Mesothelial cell of epicardium (in vitro differentiated cells): ENCODE measurements at places on chromosomes 7 and 10.

- DNase-seq, result no peak
Measured at GRCh38 chr10:28627102-28627501, 50.2 kb upstream of the BAMBI start.

GRCh38 chr10:3239066-3239919 is 66.7 kb upstream of the PITRM1 start:
- peak; percentile 56 for DNase-seq

GRCh38 chr10:46301056-46301645 is 14.4 kb downstream of the ANTXRL start:
- DNase-seq, result no peak

DNA sequence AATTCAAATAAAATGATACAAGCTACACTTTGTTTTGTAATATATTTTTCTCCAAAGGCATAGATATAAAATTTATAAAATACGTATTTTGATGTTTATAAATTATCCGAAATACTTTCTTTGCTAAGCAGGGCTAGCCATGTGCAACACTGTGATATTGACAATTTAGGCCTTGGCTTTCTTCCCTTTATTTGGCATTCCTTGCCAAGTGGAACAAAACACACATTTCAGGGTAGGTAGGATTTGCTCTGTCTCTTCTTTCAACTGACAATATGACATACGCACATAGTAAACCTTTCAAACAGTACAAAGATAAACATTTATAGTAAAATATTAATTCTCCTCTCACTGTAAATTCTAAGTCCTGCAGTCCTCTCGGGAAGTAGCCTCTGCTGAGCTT is 103.3 kb upstream of the POT1 start:
- no peak for DNase-seq

GRCh38 chr10:116669832-116670644 is 49.3 kb downstream of the PNLIPRP2 start:
- peak; percentile 58 for DNase-seq

- DNase-seq, result no peak
Measured at GRCh38 chr10:116521424-116522290, 24.1 kb upstream of the PNLIP start.

DNA sequence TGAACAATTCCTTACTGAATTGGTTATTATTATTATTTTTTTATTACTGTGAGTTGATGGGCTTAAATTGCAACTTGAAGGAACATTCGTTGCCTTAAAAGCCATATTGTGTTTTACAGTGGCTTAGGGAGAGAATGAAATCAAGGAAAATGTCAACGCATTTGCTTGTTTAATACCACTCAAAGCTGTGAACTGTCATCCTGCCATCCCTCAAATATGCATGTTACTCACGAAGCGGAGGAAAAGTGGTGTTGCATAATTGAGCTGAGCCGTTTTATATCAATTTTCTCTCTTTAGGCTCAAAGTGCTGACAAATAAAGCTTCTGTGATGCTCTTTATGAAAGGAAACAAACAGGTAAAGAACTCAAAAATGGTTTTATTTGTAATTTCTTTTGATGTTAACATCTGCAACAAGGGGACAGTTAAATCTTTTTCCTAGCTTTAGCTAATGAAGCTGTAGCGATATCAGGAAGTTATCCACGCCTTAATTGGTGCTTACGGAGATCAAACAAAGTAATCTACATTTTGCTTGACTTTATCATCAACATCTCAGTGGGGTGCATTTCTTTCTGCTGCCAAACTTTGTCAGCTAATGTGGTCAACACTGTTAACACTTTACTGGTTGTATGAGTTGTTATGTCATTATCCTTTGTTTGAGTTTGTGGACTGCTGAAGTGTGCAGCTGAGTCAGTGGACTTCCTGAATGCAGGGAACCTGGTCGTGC is 33.1 kb downstream of the GLRX3 start:
- no peak for DNase-seq

GRCh38 chr7:42197451-42197850 is 39.6 kb downstream of the GLI3 start:
- no peak for DNase-seq

DNA sequence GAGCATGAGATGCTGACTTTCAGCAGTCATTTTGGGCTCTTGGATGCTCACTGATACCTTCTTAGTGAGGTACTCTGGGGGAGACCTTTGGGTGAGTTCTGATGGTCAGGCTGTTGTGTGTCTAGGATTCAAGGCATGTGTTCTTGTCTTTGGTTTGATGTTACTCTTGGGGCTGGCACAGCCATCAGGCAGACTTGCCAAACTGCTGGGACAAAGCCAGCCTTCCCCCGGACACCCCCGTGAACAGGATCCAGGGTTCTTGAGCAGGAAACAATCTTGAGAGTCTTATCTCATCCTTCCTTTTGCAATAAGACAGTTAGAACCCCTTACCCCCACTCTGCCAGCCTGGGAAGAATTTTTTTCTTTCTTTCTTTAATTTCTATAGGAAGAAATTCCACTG is 42.2 kb downstream of the SUFU start:
- no peak for DNase-seq
